ENCODE measurements at places on chromosomes 2 and 18.

DNA sequence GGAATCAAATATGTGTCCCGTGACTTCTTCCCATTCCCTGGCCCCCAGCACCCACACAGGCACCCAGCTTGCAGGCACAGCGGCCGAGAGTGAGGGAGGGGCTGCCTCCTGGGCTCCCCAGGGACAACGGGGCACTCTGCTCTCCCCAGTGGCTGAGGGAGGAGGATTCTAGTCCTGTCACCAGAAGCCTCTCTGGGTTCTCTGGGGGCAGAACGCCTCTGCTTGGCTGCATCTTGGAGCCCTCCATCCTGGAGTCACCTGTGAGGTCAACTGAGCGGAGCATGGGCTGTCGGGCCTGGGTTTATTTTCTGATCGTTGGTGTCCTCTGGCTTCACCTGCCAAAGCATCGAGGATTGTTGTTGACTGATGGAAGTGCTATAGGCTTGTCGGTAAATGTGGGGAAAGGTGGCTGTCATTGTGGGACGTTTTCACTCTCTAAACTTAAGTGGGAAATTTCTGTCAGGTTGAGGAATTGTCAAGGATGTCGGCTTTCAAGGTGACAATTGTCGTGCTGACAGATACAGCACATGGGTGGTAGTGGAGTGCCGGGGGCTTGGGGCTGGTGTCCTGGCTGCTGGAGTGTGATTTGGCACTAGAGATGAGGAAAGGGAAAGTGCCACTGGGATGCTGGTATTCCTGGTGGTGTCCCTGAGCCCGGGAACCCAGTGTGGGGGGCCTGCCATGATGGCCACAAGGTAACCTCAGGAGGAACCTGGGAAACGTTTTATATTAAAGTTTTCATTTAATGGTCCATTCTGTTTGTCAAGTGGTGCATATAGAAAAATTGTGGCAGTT lies 13.6 kb downstream of the SH3RF3 start:
- DNase-seq, result no peak

DNA sequence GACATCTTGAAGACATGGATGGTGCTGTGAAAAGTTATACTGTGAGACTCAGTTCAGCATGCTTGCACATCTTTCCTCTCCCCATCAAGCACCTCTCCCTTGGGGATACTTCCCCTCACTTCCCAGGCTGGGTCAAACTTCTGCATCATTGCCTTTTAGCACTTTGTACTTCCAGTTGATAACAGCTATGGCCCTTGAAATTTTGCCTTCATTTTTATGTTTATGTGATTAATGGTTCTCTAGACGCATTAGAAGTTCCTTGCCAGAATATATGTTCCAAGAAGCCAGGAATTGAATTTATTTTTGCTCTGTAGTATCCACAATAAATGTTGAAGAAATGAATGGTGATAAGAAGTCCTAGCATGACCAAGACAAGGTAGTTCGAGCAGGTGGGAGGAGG lies 120.9 kb upstream of the ST6GAL2 start:
- no peak for DNase-seq

GRCh38 chr2:84459944-84460429 lies 907 bp upstream of the SUCLG1 start:
- no peak for DNase-seq

- DNase-seq, result no peak
Observed at GRCh38 chr2:197677483-197677882, 2.1 kb upstream of the RFTN2 start.

DNA sequence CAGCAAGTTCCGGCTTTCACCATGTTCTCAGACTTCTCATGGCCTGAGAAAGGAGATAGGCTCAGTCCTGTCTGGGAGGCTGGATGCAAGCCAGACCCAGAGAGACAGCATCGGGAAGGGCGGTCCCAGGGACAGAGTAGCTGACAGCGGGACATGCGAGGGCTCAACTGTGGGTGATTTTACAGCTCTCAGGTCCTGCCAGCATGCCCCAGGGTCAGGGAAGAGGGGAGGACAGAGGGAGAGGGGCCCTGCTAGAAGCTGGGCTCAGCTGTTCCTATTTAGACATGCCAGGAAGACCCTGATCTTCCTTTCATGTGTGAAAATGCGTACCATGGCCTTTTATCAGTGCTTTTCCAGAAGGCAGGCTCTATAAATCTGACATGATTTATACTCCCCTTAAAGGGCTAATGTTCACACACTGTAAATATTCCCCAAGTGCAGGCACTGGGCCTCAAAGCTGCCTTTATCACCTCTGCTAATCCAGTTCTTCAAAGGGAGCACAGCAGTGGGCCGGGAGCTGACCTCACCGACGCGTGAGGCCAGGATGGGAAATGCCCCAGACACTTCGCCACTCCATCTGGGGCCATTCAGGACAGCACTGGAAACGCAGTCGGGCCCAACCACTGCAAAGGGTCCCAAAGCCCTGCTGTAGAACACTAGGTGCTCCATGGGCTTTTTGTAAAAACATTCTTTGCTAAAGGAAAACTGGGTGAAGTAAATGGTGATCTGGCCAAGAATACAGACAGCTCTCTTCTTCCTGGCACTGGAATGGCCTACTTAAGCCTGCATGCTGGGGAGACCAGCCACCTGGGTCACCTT lies 96.1 kb upstream of the LMAN1 start:
- DNase-seq, result no peak

GRCh38 chr2:153163055-153163454 lies 315.5 kb downstream of the RPRM start:
- no peak for DNase-seq

Measured in activated CD4-positive, alpha-beta T cell treated with anti-CD3 and anti-CD28 coated beads, Interleukin-2, amount 50 U/mL, for 48 hours (primary cell).